Activated T-helper 1 cell treated with Interleukin-2 at 50 U/mL for 16 hours (primary cell): ENCODE measurements at places on chromosomes 7 and 10.

- DNase-seq, result no peak
Measured at GRCh38 chr7:91556956-91557650, 292.9 kb downstream of the FZD1 start.

- no peak for DNase-seq
Measured at GRCh38 chr10:130236711-130237110, 100.5 kb downstream of the GLRX3 start.

- no peak for DNase-seq
Measured at GRCh38 chr7:127396184-127396583, 3.7 kb upstream of the ZNF800 start.

- DNase-seq, result no peak
Measured at GRCh38 chr7:131904760-131905327, 348.4 kb upstream of the PODXL start.

- DNase-seq, result no peak
Measured at GRCh38 chr7:41956705-41957104, 253.8 kb upstream of the INHBA start.

DNA sequence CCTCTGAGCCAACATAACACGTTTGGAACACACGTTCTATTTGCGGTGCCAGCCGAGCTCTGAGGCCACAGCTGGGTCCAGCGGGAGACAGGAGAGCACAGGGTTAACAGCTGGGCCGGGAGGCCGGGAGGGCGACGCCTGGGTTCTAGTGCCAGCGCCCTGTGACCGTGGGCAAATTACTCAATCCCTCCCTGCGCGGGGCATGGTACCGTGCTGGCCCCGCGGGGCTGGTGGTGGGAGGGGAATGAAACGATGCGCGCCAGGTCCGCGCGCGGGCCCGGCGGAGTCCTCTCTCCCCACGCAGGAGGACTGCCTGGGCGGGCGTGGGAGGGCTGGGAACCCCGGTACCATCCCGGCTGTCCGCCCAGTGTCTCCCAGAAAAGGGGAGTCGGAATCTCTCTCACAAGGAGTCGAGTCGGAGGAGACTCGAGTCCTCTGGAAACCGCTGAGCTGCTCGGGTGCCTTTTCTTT is 30.4 kb downstream of the LEP start:
- no peak for DNase-seq

DNA sequence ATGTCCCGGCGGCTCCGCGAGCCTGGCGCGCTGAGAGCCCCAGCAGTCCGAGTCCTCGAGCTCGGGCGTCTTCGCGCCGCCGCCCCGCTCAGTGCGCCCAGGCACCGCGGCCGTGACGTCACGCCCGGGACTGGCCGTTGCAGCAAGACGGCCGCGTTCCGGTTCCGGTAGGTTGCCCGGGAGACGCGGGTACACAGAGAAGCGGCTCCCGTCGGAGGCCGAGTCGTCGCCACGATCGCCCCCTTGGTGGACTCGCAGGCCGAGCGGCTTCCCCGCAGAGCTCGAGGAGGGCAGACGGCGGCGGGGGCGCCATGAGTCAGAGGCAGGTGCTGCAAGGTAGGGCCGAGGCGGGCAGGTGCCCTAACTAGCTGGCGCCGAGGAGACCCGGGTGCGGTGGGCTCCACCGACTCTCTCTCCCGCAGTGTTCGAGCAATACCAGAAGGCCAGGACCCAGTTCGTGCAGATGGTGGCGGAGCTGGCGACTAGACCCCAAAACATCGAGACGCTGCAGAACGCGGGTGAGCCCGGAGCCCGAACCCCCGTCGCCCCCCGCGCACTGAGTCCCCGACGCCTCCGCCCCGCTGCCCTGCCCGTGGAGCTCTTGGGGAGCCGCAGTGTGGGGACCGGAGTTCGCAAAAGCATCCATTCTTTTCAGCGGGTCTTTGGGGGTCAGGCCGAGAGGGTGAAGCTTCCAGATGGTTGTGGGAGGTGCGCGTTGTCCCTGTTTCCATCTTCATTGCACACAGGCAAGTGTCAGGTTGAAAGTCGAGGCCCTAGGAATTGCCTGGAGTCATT is at the start of gene SPAG6:
TSS of gene SPAG6 (plus strand) at position 196 of the 795 bp plus-strand sequence. CDS start at position 312, 116 bp downstream.
- DNase-seq, result no peak
